Bronchial epithelial cell (primary cell): ENCODE measurements at places on chromosomes 1 and 21. TPM values are rescaled to one million over a fixed set of nuclear protein-coding genes. Genes with fewer than 3 reads are reported as not detected.

- no peak for DNase-seq
These were observed 112.7 kb upstream of the JUN start for GRCh38 chr1:58896246-58897183.

DNA sequence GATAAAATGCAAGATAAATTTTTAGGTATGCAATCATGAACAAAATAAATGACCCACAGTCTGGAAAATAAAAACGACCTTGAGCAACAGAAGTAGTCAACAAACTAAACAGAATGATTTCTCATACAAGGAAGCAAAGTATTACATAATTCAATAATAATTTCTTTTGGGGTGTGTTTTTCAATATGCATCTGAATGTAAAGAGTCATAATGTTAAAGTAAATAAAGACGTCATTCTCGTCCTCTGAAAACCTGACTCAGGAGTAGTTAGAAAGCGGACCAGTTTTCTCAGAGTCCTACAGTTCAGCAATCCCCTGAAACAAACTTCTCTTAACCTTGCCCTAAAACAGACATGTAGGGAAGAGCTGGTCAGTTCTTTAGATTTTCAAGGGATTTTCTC lies 18.6 kb downstream of the CDC42BPA start:
- DNase-seq, result peak; percentile 98

- no peak for DNase-seq
These were observed 17.4 kb downstream of the AJAP1 start for GRCh38 chr1:4671828-4672227.

- DNase-seq, result no peak
These were observed 16.2 kb downstream of the MAP7D1 start for GRCh38 chr1:36172017-36172747.

DNA sequence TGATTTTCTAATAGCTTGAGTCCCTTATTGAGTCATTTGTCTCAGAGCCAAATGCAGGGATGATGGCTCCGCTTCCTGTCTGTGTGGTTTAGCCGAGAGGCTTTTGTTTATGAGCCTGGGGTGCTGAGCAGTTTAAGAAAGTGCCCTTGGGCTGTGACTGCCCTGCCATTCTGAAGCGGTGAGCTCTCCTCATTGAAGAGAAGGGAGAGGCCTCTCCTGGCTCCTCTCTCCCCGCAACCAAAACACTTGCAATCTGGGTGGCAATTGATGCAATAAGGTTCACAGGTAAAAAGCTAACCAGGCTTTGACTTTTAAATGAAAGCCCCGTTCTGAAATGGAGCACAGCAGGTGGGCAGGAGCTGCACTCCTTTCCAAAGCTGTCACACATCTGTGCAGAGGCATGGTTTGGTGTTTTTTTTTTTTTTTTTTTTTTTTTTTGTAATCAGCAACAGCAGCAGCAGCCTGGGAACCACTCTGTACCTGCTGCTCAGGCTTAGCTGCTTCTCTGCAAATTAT lies 403.7 kb downstream of the SIPA1L2 start:
- DNase-seq, result peak; percentile 71

- peak; percentile 55 for DNase-seq
These were observed 29.1 kb upstream of the CNN3 start for GRCh38 chr1:94955767-94956632.

GRCh38 chr1:208183977-208184911 lies 59.9 kb downstream of the PLXNA2 start:
- peak; percentile 99 for DNase-seq

- no peak for DNase-seq
These were observed 7.7 kb upstream of the CD5L start for GRCh38 chr1:157849229-157849875.

GRCh38 chr1:53470155-53470554 lies 11.0 kb downstream of the DMRTB1 start:
- DNase-seq, result peak; percentile 51

GRCh38 chr21:42570841-42571387 lies 57.3 kb downstream of the SLC37A1 start:
- no peak for DNase-seq

The ELOVL1 gene
- total RNA-seq, result 55.8 and 75.8 TPM in 2 replicates

- no peak for DNase-seq
These were observed 44.4 kb downstream of the RAP1GAP start for GRCh38 chr1:21624571-21625389.

The PMVK gene
- 11.3 and 24.6 TPM in 2 replicates for total RNA-seq

GRCh38 chr21:37139154-37139553 lies 66.1 kb downstream of the TTC3 start:
- peak; percentile 71 for DNase-seq

The LCE1E gene
- total RNA-seq, result not detected in 2 replicates

GRCh38 chr1:93446837-93447451 lies 974 bp upstream of the FNBP1L start:
- DNase-seq, result peak; percentile 93

The SNRPE gene
- total RNA-seq, result 27.1 and 41.9 TPM in 2 replicates

The GSTM3 gene
- 4.7 TPM in 2 replicates for total RNA-seq

The RXFP4 gene
- not detected in 2 replicates for total RNA-seq

- DNase-seq, result peak; percentile 76
These were observed 9.5 kb downstream of the ZBTB7B start for GRCh38 chr1:155012026-155012546.

The PCSK9 gene
- 5.8 and 11.3 TPM in 2 replicates for total RNA-seq

The NBPF6 gene
- total RNA-seq, result not detected in 2 replicates

DNA sequence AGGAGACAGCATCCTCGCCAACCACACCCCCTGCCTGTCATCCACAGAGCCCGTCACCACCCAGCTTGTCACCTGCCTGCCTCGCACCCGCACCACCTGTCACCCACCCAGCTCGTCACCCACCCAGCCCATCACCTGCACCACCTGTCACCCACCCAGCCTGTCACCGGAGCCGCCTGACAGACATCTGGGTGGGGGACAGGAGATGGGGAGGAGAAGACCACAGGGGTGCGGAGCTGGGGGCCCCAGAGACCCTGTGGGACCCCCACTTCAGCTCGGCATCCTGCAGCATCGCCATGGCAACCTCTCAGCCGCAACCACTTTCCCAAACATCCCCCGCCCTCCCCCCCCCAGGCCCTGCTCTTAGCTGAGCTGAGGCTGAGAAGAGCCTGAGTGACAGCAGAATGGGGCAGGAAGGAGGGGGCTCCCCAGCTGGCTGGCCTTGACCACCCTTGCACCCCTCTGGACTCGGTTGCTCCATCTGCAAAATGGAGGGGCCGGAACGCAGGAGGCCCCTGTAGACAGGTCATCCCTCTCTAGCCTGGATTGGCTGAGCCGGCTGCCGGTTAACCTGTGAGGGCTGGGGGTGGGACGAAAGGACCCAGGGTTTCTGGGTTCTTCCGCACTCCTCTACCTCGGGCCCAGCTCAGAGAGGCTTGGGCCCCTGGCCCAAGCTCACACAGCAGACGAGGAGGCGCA lies 11.6 kb downstream of the AHDC1 start:
- no peak for DNase-seq

DNA sequence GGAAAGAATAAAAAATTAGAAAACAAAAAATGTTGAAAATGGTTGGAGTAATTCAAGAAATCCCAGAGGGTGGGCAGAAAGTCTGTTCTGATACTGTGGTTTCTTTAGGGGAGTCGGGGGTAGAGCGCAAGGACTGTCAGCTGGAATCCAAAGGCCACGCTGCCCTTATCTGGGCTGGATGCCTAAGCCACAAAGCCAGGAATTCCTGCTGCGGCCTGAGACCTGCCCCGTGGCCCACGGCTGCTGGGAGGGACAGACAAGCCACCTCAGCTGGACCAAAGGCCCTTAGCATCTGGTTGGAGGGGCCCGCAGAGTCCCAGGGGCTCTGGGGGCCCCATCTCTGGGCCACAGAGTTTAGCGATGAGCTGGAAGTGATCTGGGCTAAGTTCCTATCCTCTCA lies 60.2 kb downstream of the DMRTB1 start:
- no peak for DNase-seq

DNA sequence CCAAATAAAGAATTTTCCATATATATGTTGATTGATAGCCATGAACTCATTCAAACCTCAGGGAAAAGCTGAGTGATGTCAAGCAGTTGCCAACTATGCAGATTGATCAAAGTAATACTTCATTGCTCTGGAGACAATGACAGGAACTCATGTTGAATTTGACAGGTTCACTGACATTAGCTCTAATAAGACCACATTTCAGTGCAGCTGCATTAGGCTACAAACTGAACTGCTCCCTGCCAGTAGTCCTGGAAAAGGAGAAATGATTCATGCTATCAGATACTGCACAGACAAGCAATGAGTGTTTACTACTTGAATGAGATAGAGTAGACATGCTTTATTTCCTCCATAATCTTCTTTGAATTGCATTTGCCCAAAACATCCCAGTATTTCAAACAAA lies 948.4 kb downstream of the MRPL39 start:
- no peak for DNase-seq
